ENCODE measurements at places on chromosomes 6 and 20.

GRCh38 chr6:157432231-157432891, 51.4 kb downstream of the ZDHHC14 start:
- DNase-seq, result no peak

DNA sequence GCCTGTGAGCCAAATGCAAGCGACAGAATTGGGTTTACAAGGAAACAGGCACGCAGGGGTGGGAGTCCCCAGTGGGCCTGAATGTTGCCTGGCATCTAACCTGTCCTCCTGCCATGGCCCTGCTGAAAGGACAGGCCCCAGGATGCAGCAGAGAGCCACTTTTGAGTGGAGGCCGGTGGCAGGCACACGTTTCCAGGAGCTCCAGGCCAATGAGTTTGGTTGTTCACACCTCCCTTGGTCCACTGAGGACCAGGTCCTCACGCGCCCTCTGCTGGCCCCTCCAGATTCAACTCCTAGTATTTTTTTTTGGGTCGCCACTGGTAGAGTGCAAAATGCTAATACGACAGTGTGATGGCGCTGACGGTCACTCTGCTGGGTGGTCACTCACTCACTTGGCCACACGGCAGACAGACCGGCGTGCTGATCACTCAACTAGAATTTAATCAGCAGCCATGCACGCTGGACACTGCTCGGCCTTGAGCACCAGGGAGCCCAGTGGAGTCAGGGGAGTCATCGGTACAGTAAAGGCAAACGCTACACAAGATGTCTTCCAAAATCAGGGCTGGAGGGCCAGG, 81.7 kb upstream of the NFATC2 start:
- DNase-seq, result peak; percentile 70

DNA sequence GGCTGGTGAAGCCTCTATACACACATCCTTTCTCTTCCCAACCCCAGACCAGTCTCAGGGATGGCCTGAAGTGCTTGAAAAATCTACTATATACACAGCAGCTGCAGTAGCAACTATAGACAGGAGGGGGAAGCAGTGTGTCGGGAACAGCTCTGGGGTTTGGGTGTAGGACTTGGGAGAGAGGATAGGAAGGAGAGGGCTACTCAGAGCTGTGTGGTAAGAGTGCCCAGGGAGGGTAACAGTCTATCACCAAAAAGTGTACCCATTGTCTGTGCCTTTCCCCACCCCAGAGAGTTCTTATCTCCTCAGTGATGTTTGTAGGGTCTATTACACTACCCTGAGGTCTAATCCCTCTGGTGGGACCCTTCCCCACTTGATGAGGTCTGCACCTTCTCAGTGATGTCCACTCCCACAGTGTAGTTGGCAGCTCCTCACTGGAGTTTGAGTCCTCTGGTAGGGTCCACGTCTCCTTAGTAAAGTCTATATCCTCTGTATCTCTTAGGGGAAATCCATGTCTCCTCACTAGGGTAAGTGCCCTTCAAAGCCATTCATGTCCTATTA, 1.5 kb upstream of the GGT7 start:
- peak; percentile 90 for DNase-seq

DNA sequence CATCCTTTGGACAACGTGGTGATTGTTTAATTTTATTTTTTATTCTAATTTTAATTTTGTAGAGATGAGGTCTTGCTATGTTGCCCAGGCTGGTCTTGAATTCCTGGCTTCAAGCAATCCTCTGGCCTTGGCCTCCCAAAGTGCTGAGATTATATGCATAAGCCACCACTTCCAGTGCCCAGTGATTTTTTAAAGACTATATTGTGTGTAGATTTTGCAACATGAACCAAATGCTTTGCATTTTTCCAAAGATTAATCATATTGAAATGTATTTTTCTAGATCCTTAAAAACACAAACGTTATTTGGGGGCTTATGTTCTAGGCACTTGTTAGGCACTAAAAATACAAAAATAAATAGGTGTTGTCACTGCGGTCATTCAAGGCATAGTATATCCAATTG, 117.6 kb upstream of the CCN2 start:
- DNase-seq, result no peak

- peak; percentile 17 for DNase-seq
Observed at GRCh38 chr6:145960918-145961589, 3.1 kb downstream of the SHPRH start.

DNA sequence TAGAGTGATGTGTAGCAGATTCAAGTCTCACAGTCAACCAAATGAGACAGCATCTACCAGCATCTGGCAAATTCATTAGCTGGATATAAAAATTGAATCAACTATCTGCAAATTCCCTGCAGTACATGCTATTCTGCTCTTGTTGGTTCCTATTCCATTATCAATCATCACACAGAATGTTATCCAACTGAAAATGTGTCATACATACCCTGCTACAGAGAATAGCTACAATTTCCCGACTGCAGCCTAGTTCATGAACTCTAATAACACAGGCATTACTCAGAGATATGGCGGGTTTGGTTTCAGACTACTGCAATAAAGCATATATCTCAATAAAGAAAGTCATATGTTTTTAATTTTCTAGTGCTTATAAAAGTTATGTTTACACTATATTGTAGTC, 78.4 kb downstream of the AHI1 start:
- no peak for DNase-seq

GRCh38 chr20:60754856-60755255, 497.2 kb upstream of the CDH4 start:
- DNase-seq, result peak; percentile 57

DNA sequence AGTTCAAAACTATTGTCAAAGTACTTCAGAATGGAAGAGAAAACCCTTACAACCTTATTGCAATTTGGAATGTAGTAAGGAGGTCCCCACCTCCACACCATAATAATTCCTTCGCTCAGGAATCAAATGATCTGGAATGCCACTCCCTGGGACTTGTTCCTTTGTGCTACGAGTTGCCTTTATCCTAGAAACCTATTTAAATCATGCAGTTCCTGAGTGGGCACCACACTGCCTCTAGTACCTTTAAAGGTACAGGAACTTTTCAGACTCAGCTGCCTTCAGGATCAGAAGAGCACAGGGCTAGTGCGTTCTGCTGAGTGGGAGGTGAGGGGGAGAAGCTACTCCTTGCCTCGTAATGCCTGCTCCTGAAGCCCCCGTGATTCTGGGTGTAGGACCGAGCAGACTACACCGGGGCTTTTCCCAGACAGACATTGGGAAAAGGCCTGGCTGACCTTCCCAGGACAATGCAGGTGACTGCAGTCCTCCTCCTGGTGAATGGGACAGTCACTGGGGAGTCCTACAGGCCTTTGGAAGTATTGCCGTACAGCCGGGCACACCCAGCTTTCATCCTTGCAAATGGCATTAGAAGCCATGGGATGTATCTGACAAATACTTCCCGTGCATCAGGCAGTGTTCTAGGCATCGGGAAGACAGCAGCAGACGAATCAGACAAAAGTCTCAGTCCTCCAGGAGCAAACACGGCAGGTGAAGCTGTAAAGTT, 11.8 kb upstream of the TUBB2B start:
- DNase-seq, result no peak

DNA sequence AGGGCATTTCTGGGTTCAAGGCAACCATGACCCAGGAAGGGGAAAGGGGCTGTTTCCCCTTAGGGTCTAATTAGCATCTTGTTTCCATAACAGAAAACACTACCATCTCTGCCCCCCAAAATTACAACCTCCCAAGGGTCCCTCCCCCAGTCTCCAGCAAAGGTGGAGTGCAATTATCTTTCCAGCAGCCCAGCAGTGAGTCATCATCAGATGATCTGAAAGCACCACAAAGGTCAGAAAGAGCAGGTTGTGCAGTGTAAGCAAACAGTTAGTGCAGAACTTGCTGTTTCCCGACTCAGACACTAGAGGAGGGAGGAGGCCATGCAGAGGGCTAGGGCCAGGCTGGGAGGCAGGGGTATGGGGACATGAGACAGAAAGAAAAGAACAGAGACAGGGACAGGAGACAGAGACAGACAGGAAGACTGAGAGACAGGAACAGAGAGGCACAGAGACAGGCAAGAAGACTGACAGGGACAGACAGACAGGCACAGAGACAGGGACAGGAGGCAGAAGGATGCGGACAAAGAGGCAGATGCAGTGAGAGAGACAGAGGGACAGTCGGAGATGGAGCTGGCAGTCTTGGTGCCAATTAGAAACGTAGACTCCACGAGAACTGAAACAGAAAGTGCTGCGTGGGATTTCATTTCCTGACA, 62.5 kb downstream of the PYGB start:
- DNase-seq, result no peak

GRCh38 chr6:43942616-43943015, 172.6 kb downstream of the VEGFA start:
- no peak for DNase-seq

GRCh38 chr6:74971633-74972032, 234.2 kb downstream of the COL12A1 start:
- DNase-seq, result no peak

DNA sequence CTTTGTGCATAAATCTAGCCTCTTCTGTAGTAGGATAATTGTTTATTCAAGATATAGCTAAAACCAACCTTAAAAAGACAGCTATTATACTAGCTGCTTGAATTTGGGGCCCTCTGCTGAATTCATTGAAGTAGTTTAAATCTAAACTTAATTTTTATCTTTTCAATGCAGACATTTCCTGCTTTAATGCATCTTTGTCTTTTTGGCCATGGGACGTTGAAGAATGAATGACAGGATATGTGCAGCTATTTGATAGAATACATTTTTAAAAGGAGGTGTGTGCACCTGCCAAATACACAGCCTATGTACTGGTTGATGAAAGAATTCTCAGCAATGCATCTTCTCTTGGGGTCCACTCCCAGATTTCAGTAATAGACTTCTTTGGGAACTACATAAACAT, 524.9 kb downstream of the PHF3 start:
- no peak for DNase-seq

DNA sequence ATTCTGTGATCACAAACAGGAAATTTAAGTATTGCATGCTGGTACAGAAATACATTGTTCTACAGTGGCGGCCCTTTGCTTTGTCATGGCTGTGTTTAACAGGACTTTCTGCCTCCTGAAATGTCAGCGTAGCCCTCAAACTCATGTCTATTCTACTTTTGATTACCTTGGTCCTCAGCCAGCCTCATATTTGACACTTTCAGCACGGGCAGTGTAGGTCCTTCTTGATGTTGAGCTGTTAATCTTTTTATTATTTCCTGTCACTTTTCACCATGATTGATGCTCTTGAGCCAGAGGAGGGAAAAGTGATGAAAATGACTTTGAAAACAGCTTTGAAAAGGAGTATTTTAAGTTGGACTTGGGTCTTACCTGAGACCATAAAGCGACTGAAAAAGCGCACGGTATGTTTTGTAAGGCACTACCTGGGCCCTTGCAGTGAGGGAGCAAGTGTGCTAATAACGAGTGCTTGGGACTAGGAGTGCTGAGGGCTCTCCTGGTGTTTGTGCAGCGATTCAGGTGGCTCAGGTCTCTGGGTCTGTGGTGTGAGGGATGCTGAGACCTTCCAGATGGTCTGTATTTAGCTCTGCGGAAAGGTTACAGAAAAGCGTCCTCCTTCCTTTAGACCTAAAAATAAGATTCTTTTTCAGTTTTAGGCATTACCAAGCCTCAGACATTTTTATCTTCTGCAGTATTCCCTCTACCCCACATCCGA, 45.2 kb upstream of the RREB1 start:
- DNase-seq, result no peak

DNA sequence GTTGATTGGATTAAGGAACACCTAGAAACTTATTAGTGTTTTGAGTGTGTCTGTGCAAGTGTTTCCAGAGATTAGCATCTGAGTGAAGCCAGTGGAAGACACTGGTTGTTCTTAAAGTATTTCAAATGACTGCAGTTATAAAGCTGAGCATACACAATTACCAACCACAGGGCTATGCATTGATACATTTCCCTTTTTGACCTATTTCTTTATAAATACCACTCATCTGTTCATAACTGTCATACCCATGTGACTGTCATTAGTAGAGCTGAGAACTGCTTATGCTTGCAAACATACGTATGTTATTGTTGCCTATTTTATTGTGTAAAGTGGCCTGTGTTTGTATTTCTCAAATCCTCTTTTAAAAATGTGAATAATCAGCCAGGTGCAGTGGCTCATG, 15.3 kb upstream of the ZC3H12D start:
- no peak for DNase-seq

- no peak for DNase-seq
Observed at GRCh38 chr6:25186919-25187318, 92.3 kb upstream of the CARMIL1 start.

GRCh38 chr6:3609388-3609787, 142.1 kb downstream of the PXDC1 start:
- DNase-seq, result no peak

DNA sequence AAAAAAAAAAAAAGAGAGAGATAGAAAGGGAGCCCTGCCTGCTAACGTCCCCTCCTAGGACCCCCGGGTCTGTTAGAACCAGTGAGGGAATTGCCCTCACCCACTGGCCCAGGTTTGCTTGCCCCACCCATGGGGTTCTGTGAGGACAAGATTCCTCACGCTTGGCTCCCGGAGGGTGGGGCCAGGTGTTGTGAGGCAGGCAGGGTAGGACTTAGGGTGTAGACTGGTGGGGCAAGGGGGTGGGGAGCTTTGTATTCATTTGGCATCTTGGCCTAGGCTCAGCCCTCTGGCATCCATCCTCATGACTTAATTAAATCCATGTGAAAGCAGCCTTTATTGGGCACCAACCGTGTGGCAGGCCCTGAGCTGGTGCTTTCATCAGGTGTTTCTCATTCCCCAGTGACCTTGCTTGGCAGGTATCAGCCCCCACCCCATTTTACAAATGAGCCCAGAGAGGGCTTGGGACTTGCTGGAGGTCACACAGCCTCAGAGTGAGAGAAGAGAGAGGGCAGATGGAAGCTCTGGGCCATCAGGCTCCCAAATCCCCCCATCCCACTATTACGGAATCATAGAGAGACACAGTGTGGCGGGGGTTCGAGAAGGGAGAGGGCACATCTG, 19.0 kb downstream of the RAB44 start:
- no peak for DNase-seq

- DNase-seq, result no peak
Observed at GRCh38 chr20:47215653-47216397, 140.7 kb downstream of the ZMYND8 start.

- no peak for DNase-seq
Observed at GRCh38 chr6:73792738-73793137, 96.7 kb downstream of the CD109 start.

DNA sequence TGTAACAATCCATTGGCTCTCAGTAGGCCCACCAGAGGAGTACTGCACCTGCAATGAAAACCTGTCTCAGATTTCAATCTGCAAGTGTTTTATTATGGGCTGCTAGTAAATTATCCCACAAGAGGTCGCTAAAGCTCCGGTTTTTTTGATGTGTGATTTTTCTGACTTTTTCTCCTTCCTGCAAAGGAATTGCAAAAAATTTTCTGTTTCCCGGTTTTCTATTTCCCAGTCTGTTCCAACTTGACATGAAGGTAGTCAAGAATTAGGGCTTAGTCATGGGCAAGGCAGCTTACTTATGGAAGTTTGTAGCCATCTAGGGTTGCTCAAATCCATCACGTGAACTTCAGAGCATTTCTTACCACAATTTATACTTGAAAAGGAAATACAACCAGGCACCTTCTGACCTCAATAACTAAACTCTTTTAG, 38.5 kb upstream of the AHI1 start:
- no peak for DNase-seq

DNA sequence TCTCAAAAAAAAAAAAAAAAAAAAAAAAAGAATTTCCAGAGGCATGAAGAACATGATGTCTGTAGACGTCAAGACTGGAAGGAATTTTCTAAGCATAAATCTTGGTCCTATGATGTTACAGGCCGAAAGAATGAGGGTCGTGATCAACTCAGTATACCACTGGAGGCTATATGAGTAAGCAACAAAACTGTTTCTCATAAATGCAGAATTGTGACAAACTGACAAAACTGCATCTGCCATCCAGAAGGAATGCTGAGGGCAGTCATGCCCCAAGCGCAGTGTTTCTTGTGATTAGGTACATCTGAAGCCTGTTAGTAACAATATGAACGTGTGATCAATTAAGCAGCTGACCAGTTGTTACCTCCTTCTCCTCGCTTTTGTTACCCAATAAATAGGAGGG, 43.5 kb upstream of the ADGRG6 start:
- no peak for DNase-seq
